Thyroid gland (tissue), 4 donors: ENCODE measurements at places on chromosomes 1 and 21. TPM values are rescaled to one million over a fixed set of nuclear protein-coding genes. Genes with fewer than 3 reads are reported as not detected.
A peak's percentile ranks its signal among the peaks of the same experiment; 100 is the strongest.

GRCh38 chr1:221011145-221011544 lies 131.9 kb downstream of the HLX start:
- H3K27me3 ChIP-seq: no peaks in the 10 kb centered on the region
- DNase-seq: no peak
- no peak overlapping the region for H3K27ac ChIP-seq
- no peak overlapping the region for H3K4me3 ChIP-seq

GRCh38 chr1:27887215-27888021 lies 15.1 kb downstream of the THEMIS2 start:
- no peak overlapping the region for H3K27ac ChIP-seq
- no peaks in the 10 kb centered on the region for H3K27me3 ChIP-seq
- no peak overlapping the region for H3K4me3 ChIP-seq
- no peak for DNase-seq

SLC5A9 gene
- not detected for total RNA-seq

TESK2 gene
- total RNA-seq: 5.6 TPM

DNA sequence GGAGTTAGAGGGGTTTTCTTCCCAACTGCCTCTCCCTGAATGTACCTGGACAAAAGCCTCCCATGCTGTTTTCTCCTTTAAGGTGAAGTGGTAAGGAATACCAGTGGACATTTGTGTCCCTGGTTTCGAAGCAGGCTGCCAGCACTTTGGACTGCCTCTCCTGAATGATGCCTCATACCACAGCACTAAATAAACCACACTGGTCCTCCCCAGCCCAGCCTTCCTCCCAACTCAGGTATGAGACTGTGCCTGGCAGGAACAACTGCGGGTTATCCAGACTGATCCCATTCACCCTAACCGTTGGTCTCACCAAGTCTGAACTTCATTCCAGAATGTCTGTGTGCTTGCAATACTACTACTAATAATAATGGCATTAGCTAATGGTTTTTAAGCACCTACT lies 9.3 kb downstream of the COQ8A start:
- no peaks in the 10 kb centered on the region for H3K36me3 ChIP-seq
- no peak overlapping the region for H3K27ac ChIP-seq
- no peak for DNase-seq

PCSK9 gene
- not detected for total RNA-seq

ZFP69 gene
- 3.6 TPM for total RNA-seq

DNA sequence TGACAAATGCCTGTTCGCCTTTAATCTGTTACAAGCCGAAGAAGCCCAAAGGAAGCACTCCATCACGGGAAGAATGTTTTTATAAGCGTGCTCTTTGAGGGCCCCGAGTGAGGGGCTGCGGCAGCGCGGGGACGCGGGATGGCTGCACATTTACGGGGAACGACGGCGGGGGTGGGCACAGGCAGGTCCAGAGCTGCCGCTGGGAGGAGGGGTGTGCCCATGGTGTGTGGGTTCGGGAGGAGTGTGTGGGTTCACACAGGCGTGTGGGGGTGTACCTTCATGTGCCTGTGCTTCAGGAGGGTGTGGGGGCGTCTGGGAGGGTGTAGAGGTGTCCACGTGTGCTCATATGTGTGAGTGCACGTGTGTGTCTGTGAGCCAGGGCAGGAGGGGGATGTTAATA lies 155.9 kb upstream of the ZC3H12A start:
- no peaks in the 10 kb centered on the region for H3K36me3 ChIP-seq
- peaks cover 11% of the 10 kb centered on the region for H3K4me1 ChIP-seq
- H3K4me3 ChIP-seq: no peak overlapping the region

DNA sequence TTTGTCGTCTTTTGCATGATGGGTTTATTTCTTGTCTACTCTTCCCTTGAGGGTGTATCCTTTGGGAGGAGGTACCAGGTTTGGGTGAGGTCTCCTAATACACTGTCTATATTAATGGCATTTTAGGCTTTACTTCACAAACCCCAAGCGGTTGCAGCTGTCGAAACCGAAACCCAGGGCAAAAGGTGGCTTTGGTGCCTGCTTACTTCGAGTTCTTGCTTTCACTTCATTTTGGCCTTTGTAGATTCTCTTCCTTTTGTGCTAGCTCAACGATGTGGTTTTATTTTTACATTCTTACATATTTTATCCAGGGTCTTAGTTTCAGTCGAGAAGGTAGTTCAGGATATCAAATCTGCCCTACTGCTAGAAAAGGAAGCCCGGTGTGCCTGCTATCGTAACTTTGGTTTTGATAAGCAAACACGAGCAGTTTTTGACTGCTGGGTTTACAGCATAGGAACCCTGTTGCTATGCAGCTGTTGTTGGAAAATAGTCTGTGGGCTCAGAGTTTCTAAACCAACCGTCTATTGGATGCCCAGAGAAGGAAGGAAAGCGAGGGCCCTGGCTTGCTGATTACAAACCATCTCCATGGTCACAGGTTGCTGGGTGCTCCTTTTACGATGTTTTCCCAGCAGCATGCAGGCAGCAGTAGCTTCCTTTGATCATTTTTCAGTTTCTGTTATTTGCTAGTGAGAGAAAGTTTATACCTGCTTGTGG lies 9.8 kb upstream of the TSPAN2 start:
- no peak overlapping the region for H3K4me3 ChIP-seq
- H3K4me1 ChIP-seq: no peaks in the 10 kb centered on the region
- no peak for DNase-seq
- no peaks in the 10 kb centered on the region for H3K36me3 ChIP-seq
- H3K27ac ChIP-seq: no peak overlapping the region

LCE1D gene
- not detected for total RNA-seq

DNA sequence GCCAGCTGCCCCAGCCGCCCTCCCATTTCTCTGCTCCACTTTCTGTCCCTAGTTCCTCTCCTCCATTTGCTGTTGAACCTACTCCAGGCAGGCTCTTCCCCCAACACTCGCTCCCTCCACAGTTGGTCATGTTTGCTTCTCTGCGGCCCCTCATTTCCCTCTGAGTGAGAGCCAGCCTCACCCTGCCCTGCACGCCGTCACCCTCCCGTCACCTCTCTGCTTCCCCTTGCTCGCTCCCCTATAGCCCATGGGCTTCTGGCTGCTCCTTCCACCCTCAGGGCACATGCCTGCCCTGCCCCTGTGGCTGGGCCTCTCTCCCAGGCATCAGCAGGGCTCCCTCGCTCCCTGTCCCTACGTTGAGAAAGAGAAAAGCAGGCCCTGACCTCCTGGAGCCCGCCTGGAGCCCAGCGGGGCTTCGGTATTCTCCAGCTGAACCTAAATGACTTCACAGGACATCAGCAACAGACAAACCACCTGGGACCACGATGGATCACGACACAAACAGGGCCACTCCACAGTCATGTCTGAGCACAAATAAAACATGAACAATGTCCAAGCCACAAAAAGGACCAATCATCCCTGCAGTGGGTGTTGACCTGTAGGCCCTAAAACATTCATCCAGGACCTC lies 13.3 kb upstream of the THEMIS2 start:
- no peaks in the 10 kb centered on the region for H3K36me3 ChIP-seq
- no peaks in the 10 kb centered on the region for H3K27me3 ChIP-seq
- peaks cover 27% of the 10 kb centered on the region for H3K4me1 ChIP-seq
- no peak overlapping the region for H3K27ac ChIP-seq
- no peak for DNase-seq

DNA sequence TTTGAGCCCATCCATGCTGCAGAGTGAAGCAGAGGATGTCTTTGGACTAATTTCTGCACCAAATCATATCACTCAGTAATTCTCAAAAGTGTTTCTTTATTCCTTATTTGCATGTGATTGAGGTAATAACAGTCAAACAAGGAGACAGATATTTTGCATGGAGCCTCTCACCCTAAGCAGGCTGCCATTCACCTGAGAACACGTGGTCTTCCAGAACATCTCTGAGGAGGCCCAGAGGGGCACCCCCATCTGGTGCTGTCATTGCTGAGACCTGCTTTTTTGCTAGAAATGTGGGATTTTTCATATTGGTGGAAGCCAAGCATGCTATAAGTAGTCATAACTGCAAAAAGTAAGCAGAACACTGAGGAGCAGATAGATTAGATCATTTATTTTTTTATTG lies 7.7 kb downstream of the SLC37A1 start:
- no peaks in the 10 kb centered on the region for H3K27me3 ChIP-seq
- H3K4me1 ChIP-seq: peaks cover 72% of the 10 kb centered on the region
- no peaks in the 10 kb centered on the region for H3K36me3 ChIP-seq
- DNase-seq: no peak
- peak overlapping the region; percentile 21 for H3K27ac ChIP-seq

LEMD1 gene
- 6.7 TPM for total RNA-seq

DNA sequence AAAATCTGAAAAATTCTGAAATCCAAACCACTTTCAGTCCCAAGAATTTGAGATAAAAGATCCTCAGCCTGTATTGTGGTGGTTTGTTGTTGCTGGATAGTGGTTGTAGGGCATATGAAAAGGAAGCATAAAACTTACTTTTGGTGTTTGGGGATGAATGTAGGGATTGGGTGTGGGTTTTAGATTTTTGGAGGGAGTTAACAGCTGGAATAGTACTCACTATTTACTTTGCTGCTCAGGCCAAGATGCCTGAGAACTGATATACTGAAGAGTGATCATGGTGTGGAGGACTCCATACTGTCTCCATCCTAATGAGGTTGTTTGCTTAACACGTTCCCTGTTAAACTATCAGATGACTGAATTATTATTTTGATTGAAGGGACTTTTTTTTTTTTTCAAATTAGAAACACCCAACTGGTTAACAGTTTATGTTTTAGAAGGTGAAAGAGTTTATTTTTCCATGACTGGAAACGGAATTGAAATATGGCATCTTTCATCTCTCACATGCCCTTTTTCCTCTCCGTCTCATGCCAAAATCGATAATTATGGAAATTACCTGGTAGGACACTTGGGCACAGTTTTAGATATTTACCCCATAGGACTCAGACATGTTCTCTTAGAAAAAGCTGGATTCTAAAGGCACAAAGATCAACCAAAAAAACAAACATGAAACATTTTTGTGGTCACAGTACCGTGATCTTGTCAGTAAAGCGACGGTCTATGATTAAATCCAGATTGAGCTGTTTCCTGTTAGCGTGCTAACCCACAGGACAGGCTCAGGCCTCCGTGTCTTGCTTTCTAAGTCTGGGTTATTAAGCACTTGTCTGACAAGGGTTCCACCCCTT lies 37.3 kb downstream of the RGL1 start:
- DNase-seq: no peak
- peaks cover 10% of the 10 kb centered on the region for H3K4me1 ChIP-seq
- no peak overlapping the region for H3K4me3 ChIP-seq
- peak overlapping the region; percentile 41 for H3K27ac ChIP-seq
- no peaks in the 10 kb centered on the region for H3K27me3 ChIP-seq

- DNase-seq: no peak
- H3K4me3 ChIP-seq: peak overlapping the region; percentile 90
- peak overlapping the region; percentile 94 for H3K27ac ChIP-seq
Measured at GRCh38 chr1:62435231-62436038, 1.4 kb upstream of the USP1 start.

GRCh38 chr1:200666309-200666708 lies 3.4 kb downstream of the DDX59 start:
- H3K36me3 ChIP-seq: peaks cover 13% of the 10 kb centered on the region
- H3K4me1 ChIP-seq: no peaks in the 10 kb centered on the region
- H3K27me3 ChIP-seq: no peaks in the 10 kb centered on the region
- H3K27ac ChIP-seq: no peak overlapping the region
- H3K4me3 ChIP-seq: no peak overlapping the region

CDK11B gene
- 13.6 TPM for total RNA-seq

SORT1 gene
- total RNA-seq: 126 TPM

DNA sequence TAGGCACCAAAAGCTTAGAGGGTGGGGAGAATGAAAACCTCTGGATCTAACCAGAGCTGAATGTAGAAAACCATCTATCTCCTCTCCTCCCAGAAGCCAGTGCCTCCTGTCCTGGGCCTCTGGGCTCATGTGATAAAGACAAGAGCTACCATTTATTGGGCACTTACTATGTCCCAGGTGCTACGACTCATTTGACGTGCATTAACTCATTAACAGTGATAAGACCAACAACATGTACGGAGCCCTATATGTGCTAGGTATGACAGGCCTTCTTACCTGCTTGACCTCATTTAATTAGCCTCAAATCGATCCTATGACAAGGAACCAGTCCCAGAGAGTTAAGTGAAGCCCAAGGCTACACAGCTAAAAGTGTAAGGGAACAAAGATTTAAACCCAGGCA lies 19.7 kb downstream of the CAPZB start:
- no peaks in the 10 kb centered on the region for H3K36me3 ChIP-seq
- no peaks in the 10 kb centered on the region for H3K27me3 ChIP-seq
- no peak for DNase-seq
- no peak overlapping the region for H3K4me3 ChIP-seq
- H3K27ac ChIP-seq: no peak overlapping the region

- no peak overlapping the region for H3K4me3 ChIP-seq
- no peak for DNase-seq
- no peak overlapping the region for H3K27ac ChIP-seq
- H3K4me1 ChIP-seq: no peaks in the 10 kb centered on the region
- no peaks in the 10 kb centered on the region for H3K36me3 ChIP-seq
- peaks cover 4% of the 10 kb centered on the region for H3K27me3 ChIP-seq
Measured at GRCh38 chr1:160371756-160372155, 4.9 kb downstream of the NHLH1 start.

- H3K4me1 ChIP-seq: no peaks in the 10 kb centered on the region
- H3K27me3 ChIP-seq: no peaks in the 10 kb centered on the region
- no peak for DNase-seq
- H3K36me3 ChIP-seq: no peaks in the 10 kb centered on the region
- no peak overlapping the region for H3K27ac ChIP-seq
Measured at GRCh38 chr1:29306471-29307140, 70.3 kb downstream of the PTPRU start.

- DNase-seq: no peak
- H3K36me3 ChIP-seq: no peaks in the 10 kb centered on the region
- no peaks in the 10 kb centered on the region for H3K4me1 ChIP-seq
- H3K27me3 ChIP-seq: no peaks in the 10 kb centered on the region
- H3K27ac ChIP-seq: no peak overlapping the region
Measured at GRCh38 chr1:38929476-38929875, 12.2 kb downstream of the RHBDL2 start.

DNA sequence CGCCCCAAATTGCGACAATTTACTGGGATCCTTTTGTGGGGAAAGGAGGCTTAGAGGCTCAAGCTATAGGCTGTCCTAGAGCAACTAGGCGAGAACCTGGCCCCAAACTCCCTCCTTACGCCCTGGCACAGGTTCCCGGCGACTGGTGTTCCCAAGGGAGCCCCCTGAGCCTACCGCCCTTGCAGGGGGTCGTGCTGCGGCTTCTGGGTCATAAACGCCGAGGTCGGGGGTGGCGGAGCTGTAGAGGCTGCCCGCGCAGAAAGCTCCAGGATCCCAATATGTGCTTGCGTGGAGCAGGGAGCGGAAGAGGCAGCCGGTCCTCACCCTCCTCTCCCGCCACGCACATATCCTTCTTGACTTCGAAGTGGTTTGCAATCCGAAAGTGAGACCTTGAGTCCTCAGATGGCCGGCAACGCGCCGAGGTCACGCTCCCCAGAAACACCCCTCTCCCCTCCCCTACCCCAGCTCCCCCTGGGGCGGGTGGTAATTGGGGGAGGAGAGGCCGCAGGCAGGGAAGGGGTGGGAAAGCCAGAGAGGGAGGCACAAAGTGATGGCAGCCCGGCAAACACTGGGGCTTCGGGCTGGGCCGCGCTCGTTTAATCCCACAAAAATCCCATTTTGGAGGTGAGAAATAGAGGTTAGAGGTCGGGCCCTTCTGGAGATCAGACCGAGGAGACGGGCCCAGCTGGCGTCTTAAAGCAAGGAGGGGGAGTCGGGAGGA lies 6.2 kb downstream of the SIM2 start:
- peaks cover 75% of the 10 kb centered on the region for H3K27me3 ChIP-seq
- peaks cover 29% of the 10 kb centered on the region for H3K4me1 ChIP-seq
- H3K27ac ChIP-seq: no peak overlapping the region
- H3K4me3 ChIP-seq: no peak overlapping the region

GRCh38 chr1:214542275-214543199 lies 8.9 kb downstream of the PTPN14 start:
- H3K36me3 ChIP-seq: no peaks in the 10 kb centered on the region
- H3K27me3 ChIP-seq: no peaks in the 10 kb centered on the region
- H3K27ac ChIP-seq: no peak overlapping the region
- H3K4me3 ChIP-seq: no peak overlapping the region
